AG10803 (cell line): ENCODE measurements at places on chromosomes 6 and 20.

DNA sequence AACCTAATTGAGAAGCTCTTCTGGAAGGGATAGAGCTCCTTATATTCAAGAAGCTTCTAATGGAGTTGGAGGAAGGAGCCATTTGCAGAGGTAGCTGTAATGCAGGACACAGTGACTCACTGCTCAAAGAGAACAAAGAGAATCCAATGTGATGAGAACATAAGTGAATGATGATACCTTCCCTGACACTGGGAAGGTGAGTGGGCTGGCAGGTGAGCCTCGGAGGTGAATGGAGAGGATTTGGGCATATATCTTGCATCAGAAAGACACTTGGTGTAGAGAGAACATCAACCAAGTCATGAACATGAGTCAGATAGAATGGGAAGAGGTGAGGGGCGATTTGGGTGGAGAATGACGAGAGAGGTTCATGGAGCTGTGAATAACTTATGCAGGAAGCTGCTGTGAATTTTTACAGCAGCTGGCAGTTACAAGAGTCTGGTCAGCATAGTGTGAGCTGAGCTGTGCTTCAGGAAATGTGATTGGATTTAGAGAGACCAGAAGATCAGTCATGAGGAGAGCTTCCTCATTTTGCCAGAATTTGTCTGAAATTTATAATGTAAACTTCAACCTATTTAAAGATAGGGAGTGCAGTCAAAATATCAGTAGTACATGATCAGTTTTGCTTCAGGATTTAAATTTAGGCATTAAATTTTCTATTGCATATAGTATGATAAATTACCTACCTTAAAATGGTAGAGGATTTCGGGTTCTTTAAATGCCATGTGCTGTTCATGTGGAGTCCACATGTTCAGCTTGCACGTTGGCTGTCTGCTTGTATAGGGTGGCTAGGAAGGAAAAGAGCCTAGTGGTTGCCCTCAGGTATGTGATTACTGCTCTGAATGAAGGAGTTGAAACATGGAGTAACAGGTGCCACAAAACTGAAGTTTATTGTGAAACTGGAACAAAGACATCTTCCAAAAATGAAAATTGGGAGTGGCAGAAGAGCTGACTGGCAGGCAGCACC, 59.2 kb upstream of the KIF25 start:
- peak; percentile 18 for DNase-seq

GRCh38 chr6:13355999-13356785, 27.9 kb upstream of the TBC1D7 start:
- DNase-seq: no peak

- DNase-seq: no peak
Observed at GRCh38 chr6:148550569-148550968, 196.3 kb upstream of the UST start.

DNA sequence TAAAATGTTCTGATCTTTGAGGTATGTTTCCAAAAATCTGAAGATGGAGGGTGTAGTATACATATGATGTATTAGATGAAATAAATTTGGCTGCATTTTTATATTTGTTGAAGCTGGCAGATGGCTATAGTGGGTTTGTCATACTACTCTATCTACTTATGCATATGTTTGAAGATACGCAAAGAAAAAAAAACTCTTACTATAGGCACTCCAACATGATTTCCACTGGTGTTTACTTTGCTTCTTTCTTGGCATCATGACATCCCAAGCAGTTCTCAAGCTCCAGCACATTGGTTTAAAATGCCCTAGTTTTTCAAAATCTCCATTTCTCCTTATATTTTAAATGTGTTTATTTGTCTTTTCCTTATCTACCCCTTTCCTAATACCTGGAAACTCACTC, 711.8 kb downstream of the PHF3 start:
- DNase-seq: no peak

DNA sequence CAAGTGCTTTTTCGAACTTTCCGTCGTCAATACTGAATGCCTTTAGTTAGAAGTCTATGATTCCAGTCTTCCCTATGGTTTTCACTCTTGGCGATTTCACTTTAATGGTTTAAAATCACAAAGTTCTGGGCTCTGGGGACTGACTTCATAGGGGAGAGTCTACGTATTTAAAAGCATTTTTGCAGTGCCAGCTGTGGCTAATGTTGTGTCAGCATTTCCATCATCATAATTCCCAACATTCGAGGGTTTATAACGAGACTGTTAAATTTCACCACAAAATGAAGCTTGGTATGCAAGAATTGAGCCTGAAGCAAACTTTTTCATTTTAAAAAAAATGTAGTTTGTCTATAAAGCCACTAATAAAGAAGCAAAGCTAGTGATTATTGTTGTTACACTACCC, 242.7 kb downstream of the SOX4 start:
- DNase-seq: peak; percentile 43

GRCh38 chr6:140966676-140967075, 1166.0 kb upstream of the GJE1 start:
- DNase-seq: no peak

- DNase-seq: no peak
Observed at GRCh38 chr6:77326029-77326428, 137.3 kb downstream of the HTR1B start.

GRCh38 chr6:74814440-74814839, 391.4 kb downstream of the COL12A1 start:
- DNase-seq: no peak

- DNase-seq: no peak
Observed at GRCh38 chr6:35057449-35058357, 83.4 kb downstream of the TCP11 start.
